ENCODE measurements at places on chromosomes 11 and 22.
A peak's percentile ranks its signal among the peaks of the same experiment; 100 is the strongest.

- H3K27ac ChIP-seq, result peak overlapping the region; percentile 28
- peaks cover 43% of the 10 kb centered on the region for H3K27me3 ChIP-seq
- peaks cover 90% of the 10 kb centered on the region for H3K4me1 ChIP-seq
These were observed 21.7 kb upstream of the ROBO3 start for GRCh38 chr11:124843616-124843910.

- no peak overlapping the region for H3K27ac ChIP-seq
- no peaks in the 10 kb centered on the region for H3K27me3 ChIP-seq
- no peak overlapping the region for H3K4me3 ChIP-seq
- no peaks in the 10 kb centered on the region for H3K36me3 ChIP-seq
- DNase-seq, result peak; percentile 89
- H3K4me1 ChIP-seq, result peaks cover 17% of the 10 kb centered on the region
These were observed 158.8 kb upstream of the NAV2 start for GRCh38 chr11:19553683-19554333.

DNA sequence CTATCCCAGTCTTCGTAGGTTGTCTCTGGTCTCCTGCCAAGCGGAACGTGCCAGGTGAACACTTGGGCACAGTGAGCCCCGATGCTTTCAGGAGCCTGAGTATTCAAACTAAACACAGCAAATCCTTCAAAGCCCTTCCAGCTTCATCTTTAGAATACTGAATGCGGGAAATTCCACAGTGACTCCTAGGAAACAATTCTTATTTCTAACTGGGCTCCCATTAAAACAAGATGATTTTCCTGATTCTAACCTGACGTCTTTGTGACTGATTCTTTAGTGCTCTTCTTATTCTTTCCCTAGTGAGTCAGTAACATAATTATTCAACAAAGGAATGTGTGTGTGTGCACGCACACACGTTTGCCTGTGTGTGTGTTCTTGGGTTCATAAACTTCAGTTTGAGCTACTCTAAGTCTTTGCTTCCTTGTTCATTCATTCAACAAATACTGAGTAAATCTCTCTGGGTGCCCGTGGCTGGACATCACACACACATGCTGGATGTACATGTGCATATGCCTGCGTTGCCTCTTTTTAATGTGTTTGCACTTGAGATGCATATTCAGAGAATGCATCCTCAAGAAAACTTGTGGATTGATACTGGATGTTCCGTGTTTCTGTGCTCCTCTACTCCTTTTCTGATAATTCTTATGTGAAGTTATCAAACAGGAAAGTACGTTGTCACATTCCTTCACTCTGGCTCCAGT lies 134.5 kb downstream of the WNT7B start:
- DNase-seq, result no peak
- no peak overlapping the region for H3K4me3 ChIP-seq
- peaks cover 89% of the 10 kb centered on the region for H3K4me1 ChIP-seq
- H3K36me3 ChIP-seq, result no peaks in the 10 kb centered on the region
- H3K27ac ChIP-seq, result no peak overlapping the region
- no peaks in the 10 kb centered on the region for H3K27me3 ChIP-seq

DNA sequence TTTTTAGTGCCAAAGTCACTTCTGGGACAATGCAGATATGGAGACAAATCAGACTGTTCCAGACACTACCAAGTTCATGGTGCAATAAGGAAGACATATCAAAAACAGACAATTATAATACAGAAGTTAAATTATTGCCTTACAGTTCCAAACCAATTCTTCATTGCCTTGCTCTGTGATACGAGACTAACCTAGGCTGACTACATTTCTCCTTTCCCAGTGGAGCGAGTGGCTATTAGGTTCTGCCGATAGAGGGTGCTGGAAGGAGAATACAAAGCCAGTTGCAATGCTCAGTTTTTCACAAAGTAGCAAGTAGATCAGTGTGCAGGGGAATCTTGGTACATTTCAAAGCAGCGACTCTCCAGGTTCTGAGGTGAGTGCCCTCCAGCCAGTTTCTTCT lies 67.8 kb downstream of the FAM168A start:
- H3K36me3 ChIP-seq, result no peaks in the 10 kb centered on the region
- peak overlapping the region; percentile 9 for H3K27ac ChIP-seq
- no peaks in the 10 kb centered on the region for H3K27me3 ChIP-seq
- no peak overlapping the region for H3K4me3 ChIP-seq
- peak; percentile 46 for DNase-seq

DNA sequence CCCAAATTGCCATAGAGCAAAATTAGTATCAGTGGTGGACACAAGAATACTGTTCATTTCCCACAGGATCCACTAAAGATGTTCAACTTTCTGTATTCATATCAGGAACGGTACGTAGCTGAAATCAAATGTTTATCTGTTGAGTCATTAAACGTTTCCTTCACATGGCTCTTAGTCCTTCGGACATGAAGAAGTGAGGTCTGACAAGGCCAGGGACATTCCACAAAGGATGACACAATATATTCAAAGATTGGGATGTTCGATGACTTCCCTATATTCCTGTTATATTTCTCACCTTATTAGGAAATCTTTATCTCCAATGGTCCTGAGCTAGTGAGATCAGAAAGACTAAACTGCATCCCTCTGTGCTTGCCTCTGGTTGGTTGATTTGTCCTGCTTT lies 129.0 kb downstream of the ETS1 start:
- DNase-seq, result no peak
- no peaks in the 10 kb centered on the region for H3K36me3 ChIP-seq
- no peak overlapping the region for H3K27ac ChIP-seq
- H3K4me1 ChIP-seq, result peaks cover 8% of the 10 kb centered on the region

DNA sequence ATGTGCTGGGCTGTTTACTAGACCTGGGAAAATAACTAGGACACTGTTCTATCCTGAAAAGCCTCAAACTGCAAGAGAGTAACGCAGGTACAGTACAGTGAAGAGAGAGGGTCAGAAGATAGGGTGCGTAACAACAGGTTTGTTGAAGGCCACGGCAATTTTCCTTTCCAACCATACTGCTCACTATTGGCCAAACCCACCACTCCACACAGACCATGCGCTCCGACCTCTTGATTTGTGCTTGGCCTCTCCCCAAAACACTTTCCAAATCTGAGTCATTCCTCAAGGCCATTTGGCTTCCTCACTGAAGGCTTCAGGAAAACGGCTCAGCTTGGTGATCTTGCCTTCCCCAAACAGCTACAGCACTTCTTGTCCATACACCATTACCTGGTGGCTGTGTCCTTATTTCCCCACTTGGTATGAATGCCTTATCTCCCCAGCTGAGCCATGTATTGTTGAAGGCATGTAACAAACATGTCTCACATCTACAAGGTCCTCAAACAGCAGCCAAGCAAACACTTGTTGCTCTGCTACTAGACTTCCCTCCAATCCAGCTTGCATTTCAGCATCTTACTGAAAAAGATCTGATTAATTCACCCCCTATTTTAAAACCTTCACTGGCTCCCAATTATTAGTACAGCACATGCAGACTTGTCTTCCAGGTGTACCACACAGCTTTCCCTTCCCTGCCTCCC lies 40.9 kb downstream of the TCF20 start:
- DNase-seq, result no peak
- H3K4me3 ChIP-seq, result no peak overlapping the region
- no peaks in the 10 kb centered on the region for H3K27me3 ChIP-seq
- no peaks in the 10 kb centered on the region for H3K36me3 ChIP-seq
- H3K4me1 ChIP-seq, result peaks cover 5% of the 10 kb centered on the region
- no peak overlapping the region for H3K27ac ChIP-seq

DNA sequence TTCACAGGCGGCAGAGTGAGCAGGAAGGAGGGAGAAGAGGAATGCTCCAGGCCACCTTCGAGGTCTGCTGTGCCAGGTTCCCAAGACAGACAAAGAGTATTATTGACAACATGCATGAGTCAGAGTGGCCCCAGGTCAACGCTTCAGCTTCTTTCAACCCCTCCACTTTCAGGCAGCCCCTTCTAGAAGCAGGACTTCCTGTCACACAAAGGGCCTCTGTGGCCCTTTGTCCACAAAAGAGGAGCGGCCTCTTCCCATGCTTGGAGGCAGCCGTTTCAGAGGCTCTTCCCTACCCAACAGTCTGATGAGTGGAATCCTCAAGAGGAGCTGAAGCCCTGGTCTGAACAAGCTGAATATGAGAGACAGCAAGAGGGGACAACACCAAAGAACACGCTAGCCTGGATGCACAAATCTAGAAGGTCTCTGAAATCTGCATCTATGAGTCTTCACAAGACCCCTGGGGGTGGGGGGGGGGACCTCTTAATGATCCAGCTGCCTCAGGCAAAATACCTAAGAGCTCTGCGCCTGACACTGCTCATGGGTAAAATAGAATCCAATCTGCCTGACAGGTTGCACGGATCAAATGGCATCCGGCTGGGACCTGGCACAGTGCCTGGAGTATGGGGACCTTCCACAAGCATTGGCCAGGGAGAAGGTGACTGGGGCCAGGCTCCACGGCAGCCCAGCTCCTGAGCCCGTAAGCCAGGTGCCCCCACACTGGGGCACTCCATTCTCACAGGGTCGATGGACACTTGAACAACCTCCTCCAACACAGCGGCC lies 67.5 kb downstream of the PACSIN2 start:
- no peaks in the 10 kb centered on the region for H3K27me3 ChIP-seq
- peak; percentile 28 for DNase-seq
- H3K4me1 ChIP-seq, result peaks cover 35% of the 10 kb centered on the region
- no peak overlapping the region for H3K27ac ChIP-seq
- no peaks in the 10 kb centered on the region for H3K36me3 ChIP-seq
- H3K4me3 ChIP-seq, result no peak overlapping the region

GRCh38 chr11:119615003-119615881 lies 113.8 kb downstream of the NECTIN1 start:
- H3K27ac ChIP-seq, result no peak overlapping the region
- no peak overlapping the region for H3K4me3 ChIP-seq
- no peak for DNase-seq
- H3K4me1 ChIP-seq, result peaks cover 24% of the 10 kb centered on the region
- H3K27me3 ChIP-seq, result peaks cover 5% of the 10 kb centered on the region

All from neural progenitor cell (in vitro differentiated cells).